Hepatic stellate cell (primary cell): ENCODE measurements at places on chromosomes 2 and 18.
A peak's percentile ranks its signal among the peaks of the same experiment; 100 is the strongest.

- no peak for DNase-seq
Observed at GRCh38 chr2:120485096-120485495, 139.2 kb downstream of the INHBB start.

GRCh38 chr2:118747066-118747465, 100.4 kb downstream of the EN1 start:
- no peak for DNase-seq

GRCh38 chr2:46337208-46337994, 40.2 kb downstream of the EPAS1 start:
- no peak for DNase-seq

DNA sequence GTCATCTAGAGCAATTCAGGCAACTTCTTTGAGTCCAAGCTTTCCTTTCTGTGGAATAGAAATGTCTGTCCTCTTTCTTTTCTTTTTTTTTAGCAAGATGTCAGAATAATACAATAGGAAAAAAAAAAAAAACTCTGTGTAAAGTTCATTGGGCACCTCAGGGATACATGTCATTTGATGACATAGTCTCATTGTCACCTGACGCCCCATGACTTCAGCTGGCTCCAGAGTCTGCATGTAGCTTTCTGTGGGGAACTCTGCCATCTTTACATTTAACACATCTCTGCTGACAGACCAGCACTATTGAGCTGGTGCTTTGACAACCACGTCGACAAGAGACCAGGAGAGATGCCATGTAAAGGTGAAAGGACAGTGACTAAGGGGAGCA, 172.5 kb upstream of the KLF7 start:
- DNase-seq = no peak

DNA sequence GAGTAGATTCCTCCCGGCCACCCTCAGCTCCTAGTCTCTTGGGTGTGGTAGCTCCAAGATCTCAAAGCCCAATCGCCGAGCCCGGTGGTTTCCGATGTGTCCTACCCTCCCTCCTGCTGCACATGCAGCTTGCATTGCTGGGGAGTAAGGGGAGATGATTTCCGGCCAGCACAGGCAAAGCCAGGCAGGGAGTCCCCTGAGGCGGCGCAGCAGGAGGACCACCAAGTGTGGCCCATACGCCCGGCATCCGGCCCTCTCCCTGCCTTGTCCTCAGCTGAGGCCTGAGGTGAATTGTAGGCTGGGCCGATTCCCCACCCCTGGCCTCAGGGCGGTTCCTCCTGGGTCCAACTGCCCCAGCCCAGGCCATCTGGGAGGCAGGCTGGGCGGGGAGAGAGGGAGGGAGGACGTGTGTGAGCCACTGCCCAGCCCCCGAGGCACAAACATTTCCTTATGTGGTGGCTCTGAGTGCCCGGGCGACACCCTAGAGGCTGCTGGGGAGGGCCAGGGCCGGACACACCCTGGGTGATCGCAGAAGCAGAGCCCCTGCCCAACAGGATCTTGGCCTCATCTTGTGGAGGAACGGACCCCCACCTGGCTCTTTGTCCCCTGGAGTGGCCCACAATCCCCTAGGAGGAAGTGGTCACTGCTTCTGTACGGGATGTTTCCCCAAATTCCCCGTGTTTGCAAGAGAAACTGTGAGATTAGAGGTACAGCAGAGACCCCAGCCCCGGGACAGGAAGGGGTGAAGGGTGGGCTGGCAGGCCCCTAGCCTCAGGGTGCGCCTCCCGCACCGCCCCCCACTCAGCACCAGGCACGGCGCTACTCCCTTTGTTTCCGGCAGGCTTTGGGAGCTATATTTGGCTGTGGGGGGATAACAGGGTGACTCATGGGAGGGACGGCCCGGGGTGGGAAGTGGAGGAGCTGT, 41.9 kb upstream of the PTMA start:
- DNase-seq = peak; percentile 97

GRCh38 chr2:223523551-223524001, 78.6 kb downstream of the SCG2 start:
- no peak for DNase-seq

GRCh38 chr2:189253836-189254235, 74.3 kb upstream of the COL5A2 start:
- no peak for DNase-seq

GRCh38 chr2:167114018-167114417, 225.7 kb downstream of the XIRP2 start:
- DNase-seq = no peak

DNA sequence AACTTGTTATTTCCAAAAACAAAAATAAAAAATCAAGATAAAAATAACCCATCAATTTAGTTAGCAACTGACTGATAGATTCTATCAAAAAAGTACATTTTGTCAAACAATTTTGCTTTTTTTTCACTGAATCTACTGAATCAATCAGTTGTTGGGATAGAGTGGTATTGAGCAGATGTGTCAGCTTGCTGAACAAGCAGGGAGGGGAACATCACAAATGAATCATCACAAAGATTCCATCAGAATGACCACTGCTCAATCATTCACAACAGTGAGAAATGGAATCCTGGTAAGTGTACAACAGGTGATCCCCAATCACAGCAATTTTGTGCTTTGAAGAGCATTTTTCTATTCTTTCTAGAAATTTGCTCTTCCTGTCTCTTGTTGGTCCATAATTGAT, 12.3 kb upstream of the SLC14A2 start:
- no peak for DNase-seq

- DNase-seq = no peak
Observed at GRCh38 chr18:79396431-79397246, 909 bp downstream of the NFATC1 start.

DNA sequence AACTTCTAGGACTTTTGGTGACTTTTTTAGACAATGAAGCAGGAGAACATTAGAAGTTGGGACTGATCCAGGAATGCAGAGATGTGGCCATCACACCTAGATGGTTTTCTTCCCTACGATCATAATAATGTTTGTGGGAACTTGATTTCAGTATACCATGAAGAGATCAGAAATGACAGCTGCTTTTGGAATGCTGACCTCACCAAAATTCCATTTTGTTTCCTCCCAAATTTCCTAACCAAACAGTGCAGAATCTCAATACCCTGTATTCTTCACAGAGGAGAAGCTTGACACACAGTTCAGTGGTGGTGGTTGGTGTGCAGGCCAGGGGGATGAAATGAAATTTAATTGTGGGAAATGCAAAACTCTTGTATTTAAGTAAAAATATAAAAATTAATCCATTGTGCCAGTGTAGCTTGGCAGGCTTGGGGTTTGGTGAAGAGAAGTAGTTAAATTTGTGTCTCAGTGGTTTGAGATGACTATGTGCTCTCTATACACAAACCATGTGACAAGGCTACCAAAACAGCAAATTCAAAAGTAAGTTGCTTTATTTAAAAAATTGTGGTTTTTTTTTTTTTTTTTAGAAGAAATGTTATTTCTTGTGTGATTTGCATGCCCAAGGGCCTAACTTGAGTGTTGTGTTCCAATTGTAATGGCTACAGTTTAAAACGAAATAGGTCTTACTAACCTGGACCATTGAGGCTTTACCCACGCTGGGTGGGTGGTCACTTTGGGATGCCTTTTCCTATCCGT, 252.4 kb downstream of the LPIN1 start:
- DNase-seq = no peak

GRCh38 chr2:105498281-105498846, 99.5 kb upstream of the FHL2 start:
- no peak for DNase-seq

- DNase-seq = no peak
Observed at GRCh38 chr18:48819781-48820482, 130.8 kb downstream of the SMAD7 start.

GRCh38 chr2:82853299-82853698, 1605.8 kb downstream of the SUCLG1 start:
- no peak for DNase-seq

DNA sequence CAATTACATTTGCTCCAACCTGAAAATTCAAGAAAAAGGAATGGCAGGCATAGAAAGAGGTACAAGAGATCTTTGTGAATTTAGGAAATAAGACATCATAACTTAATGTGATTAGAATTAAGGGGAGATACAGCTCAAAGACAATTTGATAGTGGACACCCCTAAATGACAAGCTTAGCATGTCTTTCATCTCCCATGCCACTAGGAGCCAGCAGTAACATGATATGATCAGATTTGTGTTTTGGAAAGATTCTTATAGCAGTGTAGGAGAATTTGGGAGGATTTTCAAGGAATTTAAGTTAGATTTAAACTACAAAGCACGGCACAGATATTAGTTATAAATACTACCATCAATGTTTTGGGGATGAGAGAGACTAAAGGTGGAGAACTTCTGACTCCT, 340.8 kb downstream of the RDH14 start:
- DNase-seq = no peak

DNA sequence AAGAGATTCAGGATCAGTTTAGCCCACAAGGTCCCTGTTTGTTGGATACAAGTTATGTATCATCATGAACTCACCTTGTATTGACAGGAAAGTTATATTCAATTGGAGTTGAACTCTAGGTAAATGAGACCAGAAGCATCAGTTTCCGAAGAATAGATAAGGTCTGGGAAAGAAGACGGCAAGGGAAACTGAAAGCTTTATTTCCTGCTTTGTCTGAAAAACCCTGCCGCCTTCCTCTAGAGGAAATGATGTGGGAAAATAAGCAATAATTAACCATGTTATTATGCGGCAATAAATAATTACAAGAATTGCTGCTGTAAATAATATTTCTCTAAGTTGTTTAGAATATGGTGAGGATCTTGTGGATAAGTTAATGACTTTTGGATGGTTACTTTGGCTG, 32.0 kb downstream of the LPIN1 start:
- no peak for DNase-seq

DNA sequence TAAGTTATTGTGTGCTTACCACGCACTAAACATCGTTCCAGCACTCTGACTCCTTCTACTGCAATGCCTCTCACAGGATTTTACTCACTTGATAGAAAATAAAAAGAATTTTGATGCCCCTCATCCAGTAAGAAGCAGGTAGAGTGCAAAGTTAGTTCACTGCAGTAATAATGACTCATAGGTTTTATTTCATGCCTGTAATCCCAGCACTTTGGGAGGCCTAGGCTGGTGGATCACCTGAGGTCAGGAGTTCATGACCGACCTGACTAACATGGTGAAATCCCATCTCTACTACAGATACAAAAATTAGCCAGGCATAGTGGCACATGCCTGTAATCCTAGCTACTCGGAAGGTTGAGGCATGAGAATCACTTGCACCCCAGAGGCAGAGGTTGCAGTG, 190.6 kb downstream of the RAD51AP2 start:
- DNase-seq = no peak

- no peak for DNase-seq
Observed at GRCh38 chr18:44342946-44343345, 337.7 kb upstream of the SETBP1 start.

GRCh38 chr2:17476830-17477229, 41.4 kb downstream of the RAD51AP2 start:
- DNase-seq = no peak
